ENCODE measurements at places on chromosomes 3 and 15.

- no peak for DNase-seq
Measured at GRCh38 chr15:64156652-64157331, 5.3 kb downstream of the SNX22 start.

DNA sequence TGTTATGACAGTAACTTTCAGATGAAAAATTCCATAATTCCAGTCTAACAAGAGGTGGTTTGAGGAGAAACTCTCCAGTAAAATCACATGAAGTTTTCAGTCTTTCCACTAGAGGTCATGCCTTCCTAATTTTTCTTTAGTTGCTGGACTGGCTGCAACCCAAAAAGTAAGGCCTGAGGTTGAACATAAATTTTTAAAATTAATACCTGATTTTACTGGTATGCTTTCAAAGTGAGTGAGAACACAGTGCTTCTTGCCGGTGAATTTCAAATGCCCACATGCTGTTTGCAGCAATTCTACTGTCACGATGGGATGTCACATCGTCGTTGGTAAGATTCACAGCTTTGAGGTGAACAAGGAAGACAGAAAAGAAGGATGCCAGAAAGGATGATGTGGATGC lies 89.0 kb upstream of the FGF12 start:
- peak; percentile 73 for DNase-seq

DNA sequence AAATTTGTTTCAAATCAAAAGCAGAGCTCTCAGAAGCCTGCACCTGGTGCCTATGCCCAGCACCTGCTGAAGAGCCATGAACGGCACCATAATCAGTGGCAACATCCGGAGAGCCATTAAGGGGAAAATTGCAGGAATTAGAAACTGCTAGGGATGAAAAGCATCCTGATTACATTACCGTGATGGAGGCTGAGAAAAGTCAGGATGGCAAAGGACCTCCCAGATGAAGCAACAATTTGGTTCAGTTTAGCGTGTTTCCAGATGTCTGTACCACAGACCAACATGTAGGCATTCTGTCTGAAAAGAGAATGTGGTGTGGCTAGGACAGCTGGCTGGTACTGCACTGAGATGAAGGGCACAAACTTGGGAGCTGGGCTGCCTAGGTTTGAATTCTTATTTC lies 106.1 kb downstream of the EOMES start:
- peak; percentile 87 for DNase-seq

DNA sequence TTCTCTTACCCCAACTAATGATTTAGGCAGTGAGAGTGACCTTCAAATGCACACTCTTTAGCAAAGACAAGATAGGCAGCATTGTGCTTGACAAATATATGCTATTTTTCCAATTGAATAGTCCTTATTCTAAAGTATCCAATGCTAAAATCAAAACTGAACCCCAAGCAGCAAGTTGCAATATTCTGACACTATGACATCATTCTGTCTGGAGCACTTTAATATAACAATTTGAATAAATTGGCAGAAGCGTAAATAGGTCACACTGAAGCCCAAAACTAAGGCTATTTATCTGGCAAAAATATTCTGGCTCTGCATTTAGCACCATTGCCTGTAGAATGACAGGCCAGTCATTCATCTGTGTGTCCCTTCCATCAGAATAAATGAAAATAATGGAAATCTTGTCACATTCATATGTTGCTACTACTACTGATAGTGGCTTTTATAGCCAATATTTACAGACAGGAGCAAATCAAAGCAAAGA lies 2.9 kb downstream of the CBLB start:
- no peak for DNase-seq

GRCh38 chr15:74783072-74783807 lies 1.4 kb downstream of the CSK start:
- DNase-seq: no peak

- DNase-seq: no peak
Measured at GRCh38 chr3:15523660-15524417, 2.3 kb upstream of the COLQ start.

- peak; percentile 24 for DNase-seq
Measured at GRCh38 chr15:67025719-67026609, 39.4 kb upstream of the SMAD3 start.

GRCh38 chr3:17631609-17632008 lies 110.8 kb downstream of the TBC1D5 start:
- DNase-seq: no peak

DNA sequence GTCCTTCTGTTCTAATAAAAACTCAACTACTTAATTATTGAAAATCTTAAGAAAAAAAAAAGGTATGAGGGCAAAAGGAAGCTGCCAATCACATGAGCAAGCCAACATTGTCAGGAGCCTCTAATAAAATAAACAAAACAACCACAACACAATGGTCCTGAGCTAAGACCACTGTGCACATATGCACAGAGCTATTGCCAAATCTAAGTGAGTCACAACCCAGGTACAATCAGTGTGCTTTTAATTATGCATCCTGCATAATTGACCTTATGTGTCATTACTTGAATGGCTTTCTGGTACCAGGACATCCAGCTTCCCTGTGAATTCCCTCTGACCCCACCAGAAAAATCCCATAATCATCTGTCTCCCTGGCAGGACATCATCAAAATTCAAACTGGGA lies 639.8 kb downstream of the MAGI1 start:
- DNase-seq: no peak

GRCh38 chr3:4314688-4315087 lies 11.5 kb downstream of the SETMAR start:
- no peak for DNase-seq

DNA sequence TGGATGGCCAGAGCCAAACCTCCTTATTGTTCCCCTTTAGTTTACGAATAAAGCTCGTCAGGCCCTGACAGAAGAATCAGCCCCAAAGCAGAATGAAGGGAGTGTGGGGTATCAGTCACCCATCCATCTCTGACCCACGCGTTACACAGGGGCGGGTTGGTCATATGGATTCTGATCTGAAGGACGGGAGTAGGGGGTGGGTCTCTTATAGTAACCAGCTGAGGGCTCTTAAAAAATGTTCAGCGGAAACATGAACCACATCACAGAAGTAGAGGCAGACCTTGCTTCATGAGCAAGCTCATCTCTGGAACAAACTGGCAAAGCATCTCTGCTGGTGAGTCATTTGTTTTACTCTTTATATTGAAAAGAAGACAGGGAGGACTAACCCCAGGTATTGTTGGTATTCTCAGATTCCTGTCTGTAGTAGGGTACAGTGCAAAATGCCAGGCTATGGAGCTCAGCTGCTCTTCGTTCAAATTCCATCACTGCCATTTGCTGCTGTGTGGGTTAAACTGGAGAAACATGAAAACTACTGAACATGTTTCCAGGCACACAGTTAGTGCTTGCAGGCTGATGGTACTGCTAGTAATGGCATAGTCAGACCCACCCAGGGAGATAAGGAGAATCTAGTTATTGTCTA lies at the start of gene CXCR6:
Gene CXCR6 (plus strand): TSS at position 258 of the 640 bp plus-strand sequence. CDS start 3,018 bp downstream, outside the sequence.
- no peak for DNase-seq

- no peak for DNase-seq
Measured at GRCh38 chr15:86295511-86295910, 215.8 kb downstream of the AGBL1 start.

DNA sequence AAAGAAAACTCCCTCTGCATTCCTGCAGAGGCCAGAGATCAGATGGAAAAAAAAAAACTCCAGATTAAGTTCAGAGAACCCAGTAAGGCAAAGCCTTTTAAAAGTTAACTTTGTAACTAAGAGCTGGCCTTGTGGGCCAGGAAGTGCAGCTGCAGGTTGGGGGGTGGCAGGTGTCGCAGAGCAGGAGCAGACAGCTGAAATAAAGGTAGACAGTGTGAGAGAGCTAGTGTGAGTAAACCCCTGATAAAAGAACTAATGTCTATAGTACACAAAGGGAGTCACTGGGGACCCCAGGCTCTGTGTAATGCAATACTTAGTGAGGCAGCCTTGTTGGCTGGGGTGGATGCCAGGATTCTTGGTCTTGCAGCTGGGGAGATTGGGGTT lies 42.1 kb downstream of the PPCDC start:
- DNase-seq: no peak

- DNase-seq: no peak
Measured at GRCh38 chr3:112056451-112056929, 22.0 kb downstream of the TMPRSS7 start.

DNA sequence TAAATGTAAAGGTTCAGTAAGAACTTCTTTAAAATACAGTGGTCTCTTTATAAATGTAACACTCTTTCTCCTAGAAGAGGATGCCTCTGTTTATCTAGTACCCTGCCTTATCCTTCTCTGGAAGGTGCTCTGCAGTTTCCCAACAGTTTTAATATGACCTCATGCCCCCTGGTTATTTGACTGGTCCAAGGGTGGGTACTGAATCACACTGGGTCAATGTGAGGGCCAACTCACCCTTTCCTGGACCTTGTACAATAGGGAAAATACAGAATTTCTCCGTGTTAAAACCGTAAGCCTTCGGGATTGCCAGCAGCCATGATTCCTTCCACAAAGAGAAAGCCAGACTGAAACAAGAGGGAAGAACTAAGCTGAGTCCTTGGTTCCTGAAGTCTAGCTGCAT lies 9.2 kb downstream of the DCBLD2 start:
- DNase-seq: no peak

GRCh38 chr15:63950911-63951481 lies 95.3 kb downstream of the DAPK2 start:
- no peak for DNase-seq
